ENCODE measurements at places on chromosomes 1 and 21.
A peak's percentile ranks its signal among the peaks of the same experiment; 100 is the strongest.

- peak; percentile 67 for DNase-seq
These were observed 10.0 kb downstream of the SCNN1D start for GRCh38 chr1:1290238-1290731.

DNA sequence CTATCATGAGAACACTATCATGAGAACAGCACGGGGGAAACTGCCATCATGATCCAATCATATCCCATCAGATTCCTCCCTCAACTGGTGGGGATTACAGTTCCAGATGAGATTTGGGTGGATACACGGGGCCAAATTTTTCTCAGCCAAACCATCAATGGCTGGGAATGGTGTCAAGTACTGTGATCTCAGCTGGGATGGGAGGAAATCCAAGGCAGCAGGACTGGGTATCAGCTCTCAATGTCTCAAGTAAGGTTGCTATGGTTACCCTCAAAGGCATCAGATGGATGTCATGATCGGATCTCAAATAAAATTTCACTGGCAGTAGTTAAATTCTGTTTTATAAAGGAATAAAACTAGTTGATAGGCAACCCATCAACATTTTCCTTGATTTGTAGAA lies 399.0 kb downstream of the KCNT2 start:
- no peak for DNase-seq

GRCh38 chr1:230267338-230268065 lies 158.6 kb downstream of the PGBD5 start:
- DNase-seq: no peak

- no peak for DNase-seq
These were observed 26.7 kb downstream of the SUCO start for GRCh38 chr1:172559572-172560210.

DNA sequence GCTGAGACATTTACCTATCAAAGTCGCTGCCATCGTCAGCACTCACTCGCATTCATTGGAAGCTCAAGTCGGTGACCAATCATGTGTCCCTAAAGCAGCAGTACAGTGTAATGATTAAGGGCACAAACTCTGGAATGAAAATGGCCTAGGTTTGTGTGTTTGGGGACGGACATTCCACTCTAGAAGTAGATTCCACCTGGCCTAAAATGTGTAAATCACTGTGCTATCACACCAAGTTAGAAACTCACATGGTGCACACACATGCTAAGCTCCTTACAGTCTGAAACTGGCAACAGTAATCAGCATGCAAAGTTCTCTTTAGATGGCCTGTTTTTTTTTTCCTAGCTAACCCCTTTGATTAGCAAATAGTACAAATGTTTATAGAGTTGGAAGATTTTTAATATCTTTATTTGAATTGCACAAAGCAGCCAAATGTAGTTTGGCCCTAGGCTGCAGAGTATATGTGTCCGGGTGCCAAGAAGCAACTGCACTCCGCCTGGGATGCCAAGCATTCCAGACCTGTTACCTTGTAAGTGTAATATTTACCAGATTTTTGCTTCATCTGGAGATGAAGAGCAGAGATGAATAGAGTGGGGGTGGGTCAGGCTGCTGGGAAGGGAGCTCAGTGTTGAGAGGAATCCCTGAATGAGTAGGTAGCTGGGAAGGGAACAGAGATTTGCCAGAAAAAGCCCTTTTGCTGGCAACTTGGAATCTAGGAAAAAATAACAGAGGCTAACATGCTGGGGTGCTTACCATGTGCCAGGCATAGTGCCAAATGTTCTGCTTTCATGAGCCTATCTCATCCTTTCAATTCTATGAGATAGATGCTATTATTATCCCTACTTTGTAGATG lies 35.2 kb downstream of the TGFB2 start:
- DNase-seq: peak; percentile 80

GRCh38 chr1:113641396-113641795 lies 117.9 kb downstream of the PHTF1 start:
- DNase-seq: no peak

GRCh38 chr1:225816643-225817538 lies 7.0 kb downstream of the EPHX1 start:
- DNase-seq: peak; percentile 32

DNA sequence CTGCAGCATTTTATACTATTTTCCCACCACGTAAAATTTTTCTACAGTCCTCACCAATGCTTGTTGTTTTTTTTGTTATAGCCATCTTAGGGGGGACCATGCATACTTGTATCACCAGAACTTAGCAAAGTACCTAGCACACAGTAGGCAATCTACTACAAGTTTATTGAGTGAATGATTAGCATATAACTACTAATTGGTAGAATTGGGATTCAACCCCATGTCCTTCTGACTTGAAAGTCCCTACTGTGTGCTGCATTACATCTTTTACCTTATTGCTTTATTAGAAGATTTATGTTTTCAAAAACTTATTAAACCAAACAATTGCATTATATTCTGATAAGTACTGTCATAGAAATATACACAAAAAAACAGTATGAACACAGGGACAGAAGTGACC lies 92.1 kb downstream of the CEP350 start:
- no peak for DNase-seq

DNA sequence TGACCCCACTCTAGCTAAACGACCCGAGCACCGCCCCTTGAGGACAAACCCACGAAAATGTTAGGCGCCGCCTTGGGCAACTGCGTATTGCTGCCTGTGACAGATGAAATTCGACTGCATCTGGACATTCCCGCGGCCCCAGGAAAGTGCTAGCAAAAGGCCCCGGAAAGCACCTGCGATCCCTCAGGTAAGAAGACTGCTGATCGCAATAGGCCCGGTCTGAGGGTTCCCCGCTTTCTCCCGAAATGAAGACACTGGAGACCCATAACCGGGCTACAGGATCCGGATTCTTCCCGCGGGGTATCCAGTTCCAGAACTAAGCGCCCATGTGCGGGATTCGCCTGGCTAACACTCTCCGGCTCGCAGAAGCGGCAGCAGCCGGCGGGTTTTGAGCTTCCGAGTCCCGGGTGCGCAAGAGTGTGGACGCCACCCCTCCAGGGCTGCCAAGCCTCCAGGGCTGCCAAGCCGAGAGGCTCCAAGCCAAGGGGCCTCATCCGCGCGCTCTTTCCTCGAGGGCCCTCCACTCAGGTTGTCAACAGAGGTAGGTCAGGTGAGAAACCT lies 157.9 kb upstream of the NBPF11 start:
- no peak for DNase-seq

- no peak for DNase-seq
These were observed 25.2 kb downstream of the IL12RB2 start for GRCh38 chr1:67332653-67333529.

- DNase-seq: no peak
These were observed 210.9 kb upstream of the GALNT2 start for GRCh38 chr1:229856009-229856650.

- peak; percentile 18 for DNase-seq
These were observed 1.4 kb downstream of the GOLPH3L start for GRCh38 chr1:150695561-150695960.

GRCh38 chr1:37487619-37487984 lies 13.2 kb downstream of the ZC3H12A start:
- no peak for DNase-seq

DNA sequence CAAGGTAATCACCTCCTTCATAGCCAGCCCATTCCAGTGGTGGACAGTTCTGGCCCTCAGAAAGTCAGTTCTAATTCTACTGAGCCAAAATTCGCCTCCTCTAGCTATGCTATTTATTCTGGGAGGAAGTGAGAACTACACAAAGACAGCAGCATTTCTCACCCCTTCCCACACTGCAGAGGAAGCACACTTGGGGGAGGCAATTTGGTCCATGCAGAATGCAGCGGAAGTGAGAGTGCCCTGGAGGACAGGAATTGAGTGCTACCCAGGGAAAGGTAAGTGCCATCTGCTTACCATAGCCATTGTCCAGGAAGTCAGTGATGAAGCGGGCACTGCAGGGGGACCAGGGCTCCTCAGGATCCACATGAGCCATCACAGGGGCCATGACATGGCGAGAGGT lies 3.7 kb downstream of the ADAMTS4 start:
- no peak for DNase-seq

DNA sequence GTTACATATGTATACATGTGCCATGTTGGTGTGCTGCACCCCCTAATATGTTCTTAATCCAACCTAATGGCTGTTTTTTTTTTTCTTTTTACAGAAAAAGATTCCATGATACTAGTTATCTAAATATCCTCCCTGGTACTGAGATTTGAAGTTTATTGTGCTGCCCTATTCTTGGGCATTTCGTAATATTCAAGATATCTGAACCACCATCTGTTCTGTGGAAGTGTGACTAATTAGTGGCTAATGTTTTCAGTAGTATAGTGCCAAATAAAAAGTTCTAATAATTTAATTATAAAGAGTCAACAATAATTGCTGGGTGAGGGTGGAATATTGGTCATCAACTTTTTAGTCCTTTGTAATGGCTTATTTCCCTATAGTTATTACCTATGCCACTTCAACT lies 217.5 kb downstream of the GABPA start:
- no peak for DNase-seq

- no peak for DNase-seq
These were observed 28.2 kb downstream of the UTS2 start for GRCh38 chr1:7824701-7825100.

DNA sequence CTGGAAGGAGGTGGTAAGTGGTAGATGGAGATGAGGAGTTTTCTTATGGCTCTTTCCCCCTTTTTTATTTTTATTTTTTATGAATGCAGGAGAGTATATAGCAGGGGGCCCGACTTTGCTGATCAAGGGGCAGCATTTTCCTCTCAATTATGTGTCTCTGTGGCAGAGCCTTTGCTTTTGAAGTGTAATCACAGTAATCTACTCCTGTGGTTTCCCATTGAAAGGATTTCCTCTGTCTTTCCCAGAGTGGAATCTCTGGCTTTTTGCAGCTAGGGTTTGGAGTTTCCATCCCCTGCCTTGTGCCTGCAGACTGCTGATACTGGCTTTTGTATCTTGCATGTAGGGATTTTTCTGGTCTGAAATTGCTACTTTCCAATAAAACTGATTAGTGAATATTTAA lies 29.1 kb downstream of the ARID1A start:
- no peak for DNase-seq

- DNase-seq: peak; percentile 93
These were observed 9.6 kb downstream of the RAB42 start for GRCh38 chr1:28601696-28602095.

DNA sequence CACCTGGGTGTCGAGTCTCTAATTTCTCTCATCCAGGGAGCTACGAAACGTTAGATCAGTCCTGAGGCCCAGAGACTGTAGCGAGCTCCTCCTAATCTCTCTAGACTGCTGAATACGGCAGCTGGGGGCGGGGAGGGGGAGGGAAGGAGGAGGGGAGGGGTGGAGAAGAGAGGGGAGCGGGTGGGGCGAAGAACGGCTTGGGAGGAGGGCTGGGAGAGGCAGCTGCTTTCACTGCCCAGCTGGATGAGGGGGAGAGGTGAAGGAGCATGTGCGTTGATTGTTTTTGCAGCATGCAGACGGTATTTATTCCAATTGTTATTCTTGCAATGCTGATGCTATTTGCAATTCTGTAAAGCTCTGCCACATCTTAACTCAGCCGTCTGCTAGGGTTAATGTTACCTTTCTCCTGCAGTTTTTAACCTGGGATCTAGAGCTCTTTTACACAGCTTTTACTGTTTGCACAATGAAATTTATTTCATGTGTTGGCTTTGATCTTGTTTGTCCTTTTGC lies 790 bp downstream of the DNAJC6 start:
- no peak for DNase-seq

DNA sequence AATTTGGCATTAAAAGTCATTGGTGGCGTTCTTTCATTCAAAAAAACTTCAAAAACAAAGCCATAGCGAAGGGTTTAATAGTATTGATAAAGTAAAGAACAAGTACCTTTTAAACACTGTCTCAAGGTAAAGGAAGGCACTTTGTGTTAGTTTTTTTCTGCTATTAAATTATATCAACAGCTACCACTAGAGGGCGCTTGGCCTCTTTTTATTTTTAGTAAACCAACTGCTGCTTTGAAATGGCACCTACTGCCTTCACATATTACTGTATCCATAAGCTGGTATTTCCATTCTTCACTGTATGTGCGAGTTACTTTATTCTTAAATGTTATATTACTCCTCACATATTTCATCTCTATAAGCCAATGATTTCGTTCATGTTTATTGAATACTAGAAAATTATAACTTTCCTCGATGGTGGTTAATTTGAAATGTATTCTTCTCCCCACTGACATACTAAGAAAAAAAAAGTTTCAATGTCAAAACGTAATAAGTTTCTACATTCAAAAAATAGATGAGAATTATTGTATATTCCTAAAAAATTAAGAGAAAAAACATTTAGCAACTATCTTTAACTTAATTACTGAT lies 125.7 kb upstream of the CXADR start:
- peak; percentile 81 for DNase-seq

DNA sequence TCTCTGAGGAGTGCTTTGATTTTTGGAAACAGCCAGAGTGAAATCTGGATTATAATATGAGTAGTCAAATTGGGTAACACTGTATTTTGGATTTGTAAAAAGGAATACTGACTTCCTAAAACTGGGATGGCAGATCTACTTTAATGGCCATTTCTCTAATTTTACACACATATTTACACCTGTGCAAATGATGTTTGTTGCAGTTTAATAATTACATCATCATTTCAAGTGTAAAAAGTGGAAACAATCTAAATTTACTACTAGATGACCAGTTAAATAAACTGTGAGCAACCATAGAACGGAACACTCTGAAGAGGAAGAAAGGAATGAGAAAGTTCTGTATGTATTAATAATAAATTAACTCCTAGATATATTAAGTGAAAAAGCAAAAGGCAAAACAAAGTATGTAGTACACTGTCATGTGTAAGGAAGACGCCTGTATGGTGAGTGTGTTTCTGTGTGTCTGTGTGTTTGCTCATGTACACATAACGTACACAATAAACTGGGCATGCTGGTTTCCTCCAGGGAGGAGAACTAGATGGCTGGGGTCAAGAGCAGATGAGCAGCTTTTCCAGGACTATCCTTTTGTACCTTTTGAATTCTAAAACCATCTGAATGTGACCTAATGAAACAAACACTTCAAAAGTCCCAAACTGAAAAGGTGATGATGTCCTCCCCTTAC lies 2.9 kb upstream of the RHEX start:
- no peak for DNase-seq

GRCh38 chr1:103517380-103518047 lies 8.0 kb upstream of the RNPC3 start:
- DNase-seq: peak; percentile 43

DNA sequence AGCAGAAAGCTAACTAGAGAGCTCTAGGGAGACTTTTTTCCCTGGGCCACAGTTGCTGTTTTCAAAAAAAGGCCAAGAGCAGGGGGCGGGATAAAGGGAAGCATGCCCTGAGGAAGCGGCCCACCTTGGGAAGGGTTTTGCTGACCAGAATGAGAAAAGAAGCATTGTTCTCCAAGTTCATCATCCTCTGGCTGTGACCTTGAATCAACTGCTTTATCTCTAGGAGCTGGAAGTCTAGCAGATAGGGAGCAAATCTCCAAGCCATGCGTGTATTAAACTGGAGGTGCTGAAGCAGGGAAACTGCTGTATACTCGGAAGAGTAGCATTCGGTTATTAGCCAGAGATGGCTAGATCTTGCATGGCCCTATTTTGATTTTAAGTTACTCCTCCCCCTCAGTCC lies 64.8 kb downstream of the ATP2B4 start:
- no peak for DNase-seq

GRCh38 chr21:21156957-21157356 lies 158.7 kb downstream of the NCAM2 start:
- DNase-seq: peak; percentile 5
